Spleen (tissue), 13 donors: ENCODE measurements at places on chromosomes 3 and 15.

DNA sequence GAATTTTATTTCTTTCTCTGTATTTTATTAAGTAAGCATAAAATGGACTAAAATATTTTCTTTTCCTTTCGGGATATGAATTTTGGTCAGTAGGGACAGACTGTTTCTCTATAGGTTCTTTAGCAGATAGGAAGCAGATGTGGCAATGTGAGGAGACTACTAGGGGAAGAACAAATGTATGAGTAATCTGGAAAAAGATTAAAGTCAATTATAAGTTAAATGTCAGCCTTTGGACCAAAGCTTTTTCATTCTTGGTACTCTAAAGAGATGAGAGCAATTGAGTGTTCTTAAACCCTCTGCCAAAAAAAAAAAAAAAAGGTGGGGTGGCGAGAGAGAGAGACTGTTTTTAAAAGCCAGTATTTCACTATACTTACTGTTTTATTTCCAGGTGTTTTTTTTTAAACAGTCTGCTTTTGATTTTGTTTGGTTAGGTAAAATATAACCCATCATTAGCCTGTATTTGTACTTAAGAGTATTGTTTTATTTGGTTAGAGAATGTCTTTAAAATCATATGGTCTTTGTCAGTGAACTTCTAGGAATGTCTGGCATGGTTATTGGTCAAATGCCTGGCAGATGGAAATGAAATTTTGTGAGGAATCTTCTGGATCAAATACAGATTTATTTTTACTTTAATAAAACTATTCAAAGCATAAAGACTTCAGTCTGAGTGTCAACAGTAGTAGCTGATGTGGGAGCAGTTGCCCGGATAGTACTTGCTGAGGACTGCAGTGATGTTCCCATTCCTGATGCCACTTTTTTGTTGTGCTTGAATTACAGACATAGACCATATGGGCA is 63.8 kb downstream of the LRRC49 start:
- no peak for DNase-seq

DNA sequence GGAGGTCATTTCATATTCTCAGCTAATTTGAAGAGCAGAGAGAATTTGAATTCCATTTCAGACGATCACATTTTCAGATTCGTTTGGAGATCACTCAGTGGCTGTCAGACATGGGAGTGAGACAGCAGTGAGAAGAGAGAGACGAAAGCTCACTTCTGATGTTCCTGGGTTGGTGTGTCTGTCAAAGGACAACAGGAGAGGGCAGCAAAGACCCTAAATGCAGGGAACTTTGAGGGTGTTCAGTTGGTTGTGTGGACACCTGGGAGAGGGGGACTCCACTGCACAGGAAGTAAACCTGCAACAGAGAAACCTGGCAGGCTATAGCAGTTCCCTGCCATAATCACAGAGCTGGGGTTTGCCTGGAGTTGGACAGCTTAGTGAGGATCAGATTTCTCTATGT is 675.1 kb downstream of the SQOR start:
- DNase-seq = no peak

- DNase-seq = peak; percentile 83
These were observed at the start of gene AMT for GRCh38 chr3:49422379-49423248. Gene AMT, minus strand, starts transcription at chr3:49422473. Its CDS starts 23 bp downstream, at chr3:49422450.

DNA sequence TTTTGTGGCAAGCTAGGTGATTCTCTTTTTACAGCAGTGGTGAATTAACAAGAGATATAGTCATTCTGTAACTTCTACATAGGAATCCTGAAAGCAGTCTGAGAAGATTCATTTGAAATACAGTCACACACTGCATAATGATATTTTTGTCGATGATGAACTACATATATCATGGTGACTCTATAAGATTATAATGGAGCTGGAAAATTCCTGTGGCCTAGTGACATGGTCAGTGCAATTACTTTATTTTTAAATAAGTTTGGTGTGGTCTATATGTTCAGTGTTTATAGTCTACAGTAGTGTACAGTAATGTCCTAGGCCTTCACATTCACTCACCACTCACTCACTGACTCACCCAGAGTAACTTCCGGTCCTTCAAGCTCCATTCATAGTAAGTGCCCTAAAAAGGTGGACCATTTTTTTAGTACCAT is 511.4 kb upstream of the MCTP2 start:
- DNase-seq = no peak

DNA sequence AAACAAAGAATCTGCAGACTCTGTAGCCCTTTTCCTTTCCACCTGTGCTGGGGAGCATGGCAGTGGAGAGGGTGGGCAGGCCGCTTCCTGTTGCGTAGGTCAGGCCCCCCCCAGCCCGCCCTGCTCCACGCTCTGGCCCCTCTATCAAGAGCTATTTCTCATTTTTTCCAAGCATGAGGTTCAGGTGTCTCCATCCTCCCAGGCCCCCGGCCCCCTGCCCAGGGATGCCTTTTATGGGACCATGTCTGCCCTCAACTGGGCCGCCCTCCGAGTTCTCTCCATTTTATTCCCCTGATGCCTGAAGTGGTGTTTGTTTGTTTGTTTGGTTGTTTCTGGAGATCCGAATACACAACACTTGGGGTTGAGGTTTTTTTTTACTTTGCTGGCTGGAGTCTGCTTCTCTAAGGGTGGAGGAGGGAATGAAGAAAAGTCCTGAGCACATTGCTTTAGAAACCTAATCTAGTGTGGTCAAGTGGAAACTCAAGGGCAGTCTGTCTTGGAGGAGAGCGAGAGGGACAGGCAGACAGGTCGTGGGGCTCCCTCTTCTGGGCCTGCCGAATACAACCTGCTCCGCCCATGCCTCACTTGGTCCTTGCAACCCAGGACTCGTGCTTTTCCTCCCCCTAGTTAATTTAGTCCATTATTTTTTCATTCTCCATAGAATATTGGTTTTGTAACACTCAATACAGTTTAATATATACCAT is 176.5 kb upstream of the LYSMD4 start:
- no peak for DNase-seq

- no peak for DNase-seq
These were observed 466.1 kb downstream of the PDCD6IP start for GRCh38 chr3:34264337-34265041.

GRCh38 chr3:58630076-58630709 is 36.4 kb downstream of the FAM3D start:
- DNase-seq = no peak

- DNase-seq = no peak
These were observed 26.8 kb upstream of the SEMA4B start for GRCh38 chr15:90174140-90174875.

DNA sequence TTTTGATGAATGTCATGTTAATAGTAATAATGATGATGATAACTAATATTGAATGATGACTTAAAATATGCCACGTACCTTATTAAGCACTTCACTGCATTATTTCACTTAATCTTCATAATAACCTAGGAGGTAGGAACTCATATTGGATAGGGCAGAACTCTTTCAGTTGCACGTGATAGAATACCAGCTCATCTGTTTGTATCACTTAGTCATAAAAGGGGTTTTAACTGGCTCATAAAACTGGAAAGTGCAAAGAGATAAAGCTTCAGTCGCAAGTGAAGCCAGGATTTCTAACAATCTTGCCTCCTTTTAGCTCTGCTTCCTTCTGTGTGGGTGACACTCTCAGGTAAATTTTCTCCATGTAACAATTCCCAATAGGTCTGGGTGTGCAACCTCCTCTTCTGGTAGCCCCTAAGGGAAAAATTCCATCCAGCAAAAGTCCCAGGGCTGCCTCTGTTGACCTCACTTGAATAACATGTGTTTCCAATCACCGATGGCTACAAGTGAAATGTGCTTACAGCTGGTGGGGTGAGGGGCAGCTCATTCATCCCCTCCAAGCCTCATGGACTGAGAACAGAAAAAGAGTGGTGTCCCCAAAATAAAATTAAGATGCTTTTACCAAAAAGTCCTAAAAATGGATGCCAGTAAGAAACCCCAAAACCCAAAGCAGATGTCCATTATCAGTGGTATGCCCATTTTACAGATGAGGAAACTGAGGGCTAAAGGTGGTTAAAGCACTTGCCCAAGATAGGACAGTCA is 9.3 kb downstream of the GXYLT2 start:
- no peak for DNase-seq

DNA sequence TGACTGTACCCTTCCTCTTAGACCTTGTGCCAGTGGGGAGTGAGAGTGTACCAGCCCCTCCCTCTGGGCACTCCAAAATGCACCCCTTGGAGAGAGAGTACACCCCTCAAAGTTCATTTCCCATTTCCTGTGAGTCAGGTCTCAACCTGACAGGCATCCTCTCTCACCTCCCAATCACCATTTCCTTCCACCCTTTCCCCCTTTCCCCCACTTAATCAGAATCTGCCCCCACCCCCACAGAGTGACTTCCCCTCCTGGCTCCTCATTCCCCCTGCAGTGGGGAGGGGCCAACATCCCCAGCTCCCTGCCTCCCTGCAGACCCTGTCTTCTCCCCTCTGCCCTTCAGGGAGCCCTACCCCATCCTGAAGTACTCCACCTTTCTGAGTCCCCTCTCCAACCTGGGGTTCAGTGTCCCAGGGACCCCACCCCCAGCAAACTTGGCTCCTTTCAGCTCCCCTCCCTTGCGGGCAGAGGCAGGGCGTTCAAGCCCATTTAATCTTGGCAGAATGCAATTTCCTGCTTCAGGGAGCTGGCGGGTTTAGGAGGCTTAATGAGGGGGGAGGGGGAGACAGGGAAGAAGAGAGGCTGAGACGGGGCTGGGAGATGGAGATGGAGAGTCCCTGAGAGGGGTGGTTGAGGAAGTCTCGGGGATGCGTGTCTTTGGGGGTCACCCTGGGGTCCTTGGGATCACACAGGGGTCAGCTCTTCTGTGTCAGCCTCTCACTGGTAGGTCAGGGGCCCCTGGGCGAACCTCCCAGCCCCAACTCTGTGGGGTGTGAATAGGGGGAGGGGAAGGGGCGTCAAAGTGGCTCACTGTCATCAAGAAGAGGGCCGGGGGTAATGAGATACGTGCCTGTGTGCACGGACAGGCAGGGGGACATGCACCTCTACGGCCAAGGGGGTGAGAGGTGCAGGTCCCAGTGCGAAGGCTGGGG is 16.6 kb upstream of the SEMA3F start:
- DNase-seq = no peak

DNA sequence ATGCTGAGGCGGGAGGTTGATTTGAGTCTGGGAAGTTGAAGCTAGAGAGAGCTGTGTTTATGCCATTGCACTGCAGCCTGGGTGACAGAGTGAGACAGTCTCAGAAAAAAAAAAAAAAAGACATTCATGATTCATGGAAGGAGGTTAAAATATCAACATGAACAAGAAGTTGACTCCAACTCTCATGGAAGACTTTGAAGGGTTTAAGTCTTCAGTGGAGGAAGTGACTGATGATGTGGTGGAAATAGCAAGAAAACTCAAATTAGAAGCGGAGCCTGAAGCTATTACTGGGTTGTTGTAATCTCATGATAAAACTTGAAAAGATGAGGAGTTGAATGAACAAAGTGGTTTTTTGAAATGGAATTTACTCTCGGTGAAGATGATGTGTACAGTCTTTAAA is 491.8 kb downstream of the SQOR start:
- DNase-seq = no peak

DNA sequence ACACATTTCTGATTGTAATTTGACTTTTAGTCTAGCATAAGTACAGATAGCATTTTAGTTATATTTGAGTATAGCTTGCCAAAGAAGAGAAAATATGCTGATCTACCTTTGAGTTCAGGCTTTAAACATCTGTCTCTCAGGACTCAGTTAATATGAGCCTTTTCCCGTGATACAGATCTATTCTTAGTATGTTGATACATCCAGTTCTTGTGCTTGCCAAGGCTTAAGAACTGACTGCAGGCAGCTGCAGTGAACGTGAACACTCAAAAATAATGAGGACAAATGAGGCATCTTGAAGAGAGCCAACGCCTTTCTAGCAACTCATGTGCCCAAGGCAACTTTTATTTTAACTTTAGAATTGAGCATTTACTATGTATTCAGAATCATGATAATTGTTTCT is 325.5 kb downstream of the SI start:
- no peak for DNase-seq

GRCh38 chr3:52798376-52798977 is 3.9 kb downstream of the ITIH3 start:
- no peak for DNase-seq

GRCh38 chr3:80010021-80010571 is 242.3 kb upstream of the ROBO1 start:
- no peak for DNase-seq

DNA sequence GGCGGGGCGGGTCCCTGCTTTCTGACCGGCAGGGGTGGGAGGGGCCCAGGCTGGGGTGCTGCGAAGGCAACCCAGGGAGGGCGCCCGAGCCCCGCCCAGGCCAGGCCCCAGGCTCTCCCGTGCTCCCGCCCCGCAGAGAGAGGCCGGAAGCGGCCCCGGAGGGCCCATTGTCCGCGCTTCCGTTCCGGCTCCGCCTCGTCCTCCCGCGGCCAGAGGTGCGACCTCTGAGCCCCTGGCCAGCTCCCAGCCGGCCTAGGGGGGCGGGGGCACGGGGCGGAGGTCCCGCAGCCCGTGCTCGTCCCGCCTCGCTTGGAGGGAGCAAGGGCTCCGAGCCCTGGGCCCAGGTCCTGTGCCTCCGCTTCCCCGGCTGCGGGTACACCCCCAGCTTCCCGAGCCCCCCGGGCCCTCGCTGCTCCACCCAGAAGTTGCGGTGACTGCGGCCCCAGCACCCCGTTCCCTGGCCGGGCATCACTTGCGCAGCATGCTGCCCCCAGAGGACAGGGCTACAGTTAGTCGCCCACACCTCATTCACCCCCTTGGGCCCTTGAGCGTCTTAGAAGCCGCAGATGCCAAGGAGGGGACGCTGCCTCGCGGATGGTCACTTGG is 20.4 kb upstream of the PLXND1 start:
- peak; percentile 97 for DNase-seq

GRCh38 chr3:107939691-107940442 is 151.0 kb downstream of the CD47 start:
- no peak for DNase-seq

DNA sequence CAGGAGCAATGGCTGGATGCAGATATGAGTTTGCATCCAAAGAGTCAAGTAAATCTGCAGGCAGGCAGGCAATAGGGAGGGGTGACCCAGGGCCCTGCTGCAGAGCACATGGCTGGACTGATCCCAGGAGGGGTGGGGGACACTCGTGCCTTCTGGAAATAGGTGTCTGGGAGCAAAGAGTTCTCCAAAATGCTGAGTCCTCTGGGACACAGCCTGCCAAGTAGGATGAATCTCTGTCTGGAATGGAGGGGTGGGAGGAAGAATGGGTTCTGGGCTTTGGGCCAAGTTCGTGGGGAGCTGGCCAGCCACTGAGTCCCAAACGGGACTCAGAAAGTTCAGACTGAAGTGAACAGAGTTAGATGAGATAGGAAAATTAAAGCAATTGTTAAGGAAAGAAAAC is 214.5 kb downstream of the MTHFS start:
- no peak for DNase-seq

- no peak for DNase-seq
These were observed 59.4 kb upstream of the TRIM71 start for GRCh38 chr3:32758375-32758753.

DNA sequence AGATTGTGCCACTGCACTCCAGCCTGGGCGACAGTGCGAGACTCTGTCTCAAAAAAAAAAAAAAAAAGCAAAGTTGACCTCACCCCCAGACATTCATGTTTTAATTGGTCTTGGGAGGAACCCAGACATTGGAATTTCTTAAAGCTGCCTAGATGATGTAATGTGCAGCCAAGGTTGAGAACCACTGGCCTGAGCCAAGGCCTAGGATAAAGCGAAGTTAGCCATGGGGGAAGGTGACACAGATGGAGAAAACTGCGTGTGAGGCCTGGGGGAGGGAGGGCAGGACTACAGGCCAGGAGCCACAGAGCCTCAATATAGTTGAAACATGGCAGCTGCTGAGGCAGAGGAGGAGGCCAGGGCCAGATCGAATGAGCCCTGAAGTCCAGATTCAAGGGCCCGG is 21.0 kb downstream of the GLB1 start:
- DNase-seq = no peak

GRCh38 chr3:59245859-59246501 is 196.2 kb upstream of the CFAP20DC start:
- no peak for DNase-seq
